Lung (tissue), 17 donors: ENCODE measurements at places on chromosomes 7 and 10. TPM values are rescaled to one million over a fixed set of nuclear protein-coding genes. Genes with fewer than 3 reads are reported as not detected.

GRCh38 chr10:52040486-52040885 lies 273.6 kb upstream of the DKK1 start:
- no peak for DNase-seq

TRIM4 gene
- total RNA-seq, result 34.3 TPM

- DNase-seq, result no peak
These were observed 340.4 kb downstream of the TCERG1L start for GRCh38 chr10:130971123-130971435.

DNA sequence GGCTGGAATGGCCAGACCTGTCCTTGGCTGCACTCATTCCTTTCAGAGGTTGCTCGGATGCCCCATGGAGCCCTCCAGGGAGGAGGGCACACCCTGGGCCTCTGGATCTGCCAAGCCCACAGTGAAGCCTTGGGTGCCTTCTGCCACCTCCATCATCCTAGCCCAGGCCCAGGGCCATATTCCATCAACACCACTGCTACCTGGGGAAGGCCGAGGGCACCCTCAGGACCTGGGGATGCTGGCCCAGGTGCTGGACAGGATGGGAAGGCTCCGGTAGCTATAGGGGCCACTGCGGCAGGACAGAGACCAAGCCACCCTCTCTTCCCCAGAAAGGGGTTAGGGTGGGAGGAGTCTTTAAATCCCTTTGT lies 810 bp downstream of the OPN4 start:
- no peak for DNase-seq

- no peak for DNase-seq
These were observed 69.9 kb downstream of the PTPRE start for GRCh38 chr10:127976701-127977356.

RFC2 gene
- 14.5 TPM for total RNA-seq

- no peak for DNase-seq
These were observed at the start of gene ODAD2 for GRCh38 chr10:27998954-27999275. Gene ODAD2, minus strand, starts transcription at chr10:27999079. Its CDS starts 3,937 bp downstream, at chr10:27995142.

TCERG1L gene
- not detected for total RNA-seq

CHRM2 gene
- total RNA-seq, result 0.61 TPM

DNA sequence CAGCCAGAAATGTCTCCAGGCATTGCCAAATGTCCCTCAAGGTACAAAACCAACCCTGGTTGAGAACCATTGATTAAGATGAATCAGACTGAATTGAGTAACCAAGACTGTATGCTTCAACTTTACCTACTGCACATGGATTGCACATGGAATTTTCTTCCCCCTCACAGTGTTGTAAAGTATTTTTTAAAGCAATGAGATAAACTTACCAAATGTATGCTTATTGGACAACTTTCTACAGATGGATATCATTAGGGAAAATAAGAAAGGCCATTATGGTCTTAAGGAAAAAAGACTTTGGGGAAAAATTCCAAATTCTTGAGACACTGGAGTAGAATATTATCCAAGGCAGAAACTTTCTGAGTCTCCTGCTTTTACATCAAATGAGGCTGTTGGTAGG lies 20.9 kb upstream of the MTPN start:
- DNase-seq, result no peak

DNA sequence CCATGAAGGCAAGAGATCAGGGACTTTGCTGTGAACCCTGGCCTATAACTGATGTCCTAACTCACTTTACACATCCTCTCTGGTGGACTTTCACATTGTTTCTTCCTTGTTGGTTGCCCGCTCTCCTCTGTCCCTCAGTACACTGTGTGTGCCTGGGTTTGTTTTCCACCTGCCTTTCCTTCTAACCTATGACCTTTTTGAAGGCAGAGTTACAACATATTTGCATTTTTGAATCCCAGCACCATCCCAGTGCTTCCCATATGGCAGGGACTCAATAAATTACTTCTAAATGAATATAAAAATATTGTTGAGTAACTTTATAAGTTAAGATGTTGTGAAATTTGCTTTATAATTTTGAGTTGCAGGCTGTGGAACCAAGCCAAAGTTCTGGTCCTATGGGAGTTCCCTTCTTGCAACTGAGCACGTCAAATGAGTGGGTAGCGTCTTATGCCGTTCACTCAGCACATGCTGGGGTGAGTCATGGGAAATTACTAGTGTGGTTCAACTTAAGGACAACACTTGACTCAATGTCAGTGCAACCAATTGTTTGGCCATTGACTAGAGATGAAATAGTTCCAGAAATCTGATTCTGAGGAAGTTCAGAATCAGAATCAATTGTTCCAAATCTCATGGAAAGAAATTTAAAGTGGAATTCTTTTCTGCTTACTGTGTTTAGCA lies 250.9 kb downstream of the TWIST1 start:
- DNase-seq, result no peak
